ENCODE measurements at places on chromosomes 12 and 14.

DNA sequence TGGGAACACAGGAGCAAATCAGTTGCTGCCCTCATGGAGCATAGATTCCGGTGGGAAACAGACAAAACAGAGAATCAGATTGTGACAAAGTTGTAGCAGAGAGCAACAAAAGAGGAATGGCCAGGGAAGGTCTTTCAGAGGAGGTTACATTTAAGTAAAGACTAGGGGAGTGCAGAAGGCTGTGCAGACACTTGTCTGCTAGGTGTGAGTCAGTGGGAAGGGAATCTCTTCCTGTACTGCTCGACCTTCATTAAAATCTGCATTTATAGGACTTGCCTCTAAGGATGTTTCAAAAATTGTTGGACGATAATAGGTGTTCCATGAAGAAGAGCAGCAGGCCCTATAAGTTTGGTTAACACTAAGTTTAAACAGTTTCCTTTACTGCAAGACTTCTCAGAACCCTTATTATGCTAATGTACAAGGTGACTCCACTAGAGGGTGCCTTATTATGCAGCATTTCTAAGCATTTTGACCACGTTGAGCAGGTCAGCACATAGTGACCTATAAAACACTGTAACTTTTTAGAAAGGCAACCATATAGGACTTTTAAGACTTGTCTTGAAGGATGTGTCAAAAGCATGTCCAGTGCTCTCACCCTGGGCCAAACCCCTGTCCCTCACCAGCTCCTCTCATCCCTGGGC, 91.8 kb upstream of the RIC8B start:
- no peak for DNase-seq

DNA sequence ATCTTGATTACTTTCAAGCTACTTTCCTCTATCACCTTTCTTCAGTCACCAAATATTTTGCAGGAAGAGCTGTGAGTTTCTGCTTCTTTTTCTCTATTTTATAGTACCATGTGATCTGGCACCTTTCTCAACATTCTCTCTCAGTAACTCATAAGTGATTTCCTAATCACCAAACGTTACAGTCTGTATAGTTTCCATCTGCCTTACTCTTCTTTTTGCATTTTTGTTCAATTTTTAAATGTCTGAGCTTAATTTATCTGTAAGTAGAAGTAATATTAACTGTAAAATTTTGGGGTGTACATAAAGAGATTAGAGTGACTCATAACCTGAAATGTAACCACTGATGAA, 422.1 kb upstream of the SYT1 start:
- DNase-seq = no peak

DNA sequence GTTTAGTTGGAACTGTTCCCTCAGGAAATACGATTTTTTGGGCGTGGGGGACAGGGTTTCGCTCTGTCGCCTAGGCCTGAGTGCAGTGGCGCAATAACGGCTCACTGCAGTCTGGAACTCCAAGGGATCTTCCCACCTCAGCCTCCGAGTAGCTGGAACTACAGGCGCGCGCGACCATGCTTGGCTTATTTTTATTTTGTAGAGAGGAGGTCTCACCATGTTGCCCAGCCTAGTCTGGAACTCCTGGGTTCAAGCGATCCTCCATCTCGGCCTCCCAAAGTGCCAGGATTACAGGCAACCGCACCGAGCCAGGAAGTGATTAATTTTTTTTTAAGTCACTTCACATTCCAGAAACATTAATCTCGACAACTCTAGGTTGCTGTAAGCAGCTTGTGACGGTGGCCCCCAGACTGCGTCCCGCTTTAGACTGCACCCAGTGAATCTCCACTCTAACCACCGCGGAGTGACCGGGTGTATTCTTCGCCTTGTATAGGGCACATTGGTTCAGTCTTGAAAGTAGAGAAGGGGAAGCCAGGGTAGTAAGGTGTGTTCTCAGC, 830 bp upstream of the MIS18BP1 start:
- no peak for DNase-seq

DNA sequence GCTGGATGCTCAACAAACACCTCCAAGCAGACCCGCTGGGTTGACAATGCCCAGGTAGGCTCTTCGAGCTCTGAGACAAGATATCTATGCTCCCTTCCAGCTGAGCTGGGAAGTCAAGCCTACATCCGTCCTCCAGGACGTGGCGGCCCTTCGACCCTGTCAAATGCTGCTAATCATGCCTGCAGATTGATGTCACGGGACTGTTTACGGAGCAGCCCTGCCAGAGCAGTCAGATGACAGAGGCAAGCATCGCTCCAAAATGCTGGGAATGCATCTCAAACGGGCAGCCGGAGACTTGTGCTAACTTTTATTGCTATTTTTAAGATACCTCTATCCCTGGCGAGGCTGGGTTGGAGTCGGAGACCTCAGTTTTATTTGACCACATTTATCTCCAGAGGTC, 139.2 kb downstream of the NTF3 start:
- no peak for DNase-seq

DNA sequence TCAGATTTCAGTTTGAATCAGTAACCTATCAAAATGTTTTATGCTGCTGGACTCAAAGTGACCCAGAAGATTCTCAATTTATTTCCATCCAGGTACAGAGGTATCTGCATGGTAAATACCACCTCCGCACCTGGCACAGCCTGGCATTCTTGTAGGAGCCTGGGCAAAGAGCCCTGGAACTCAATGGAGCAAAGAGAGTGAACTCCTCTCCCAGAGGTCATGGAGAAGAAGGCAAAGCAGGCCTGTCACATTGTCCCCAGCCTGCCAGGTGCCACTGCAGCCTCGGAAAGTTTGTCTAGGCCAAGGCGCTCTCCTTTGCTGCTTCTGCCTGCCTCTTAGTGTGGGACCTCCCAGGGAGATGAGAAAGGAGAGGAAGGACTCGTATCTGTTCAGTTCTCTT, 319.8 kb downstream of the ZFP36L1 start:
- no peak for DNase-seq

DNA sequence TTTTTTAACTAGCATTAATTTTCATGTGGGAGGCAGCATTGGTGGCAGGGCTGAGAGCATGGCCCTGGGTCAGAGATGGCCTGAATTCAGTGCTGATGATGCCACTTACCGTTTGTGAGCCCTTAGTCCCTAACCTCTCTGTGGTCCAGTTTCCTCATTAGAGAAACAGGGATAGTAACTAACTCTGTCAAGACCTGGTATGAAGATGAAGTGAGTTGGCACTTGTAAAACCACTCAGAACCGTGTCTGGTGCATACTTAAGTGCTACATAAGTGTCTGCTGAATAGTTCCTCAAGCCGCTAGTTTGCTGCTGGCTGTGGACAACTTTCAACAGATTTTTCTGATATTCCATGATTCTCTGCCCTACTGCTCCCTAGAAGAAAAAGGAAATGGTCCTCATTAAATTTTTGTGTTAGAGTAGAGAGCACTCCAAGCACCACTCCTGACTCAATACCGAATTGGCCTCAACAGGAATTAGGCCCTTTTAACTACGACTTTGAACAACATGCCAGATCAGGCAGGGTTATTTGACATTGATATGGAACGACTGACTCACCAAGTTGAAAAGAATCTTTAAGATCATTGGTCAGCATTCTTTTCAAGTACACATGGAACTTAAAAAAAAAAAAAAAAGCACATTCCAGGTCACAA, 250.2 kb downstream of the ANO2 start:
- no peak for DNase-seq

DNA sequence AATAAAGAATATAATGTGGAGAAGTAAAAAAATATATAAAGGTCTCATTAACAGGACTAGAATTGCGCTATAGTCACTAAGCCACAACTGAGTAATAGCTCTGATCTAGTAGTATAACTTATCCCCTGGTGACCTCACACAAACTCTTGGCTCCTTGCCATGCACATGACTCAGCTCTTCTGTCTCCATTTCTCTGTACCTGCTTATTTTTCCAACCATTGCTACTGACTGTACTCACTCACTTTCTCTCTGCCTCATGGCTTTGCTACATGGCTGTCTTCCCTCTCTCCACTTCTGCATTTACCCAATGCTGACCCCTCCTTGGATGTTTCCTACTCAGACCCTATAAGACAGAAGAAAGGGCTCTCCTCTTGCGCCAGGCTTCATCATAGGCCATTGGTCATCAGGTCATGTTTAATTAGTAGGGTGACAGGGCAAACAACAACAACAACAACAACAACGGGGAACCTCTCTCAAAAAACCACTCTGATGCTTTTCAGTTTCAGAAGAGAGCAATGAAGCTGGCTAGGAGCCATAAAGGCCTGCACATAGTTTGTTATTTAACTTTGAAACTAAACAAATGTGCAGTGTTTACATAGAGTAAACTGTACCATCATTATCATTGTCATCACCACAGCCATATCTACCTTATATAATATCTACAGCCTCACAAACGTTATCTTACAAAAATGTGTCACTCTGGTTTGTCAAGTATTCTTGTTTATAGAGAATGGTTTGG, 25.6 kb upstream of the KRAS start:
- no peak for DNase-seq

- DNase-seq = no peak
Observed at GRCh38 chr14:26289891-26290486, 307.8 kb downstream of the NOVA1 start.

- DNase-seq = no peak
Observed at GRCh38 chr12:104699489-104700190, 242.9 kb downstream of the CHST11 start.

DNA sequence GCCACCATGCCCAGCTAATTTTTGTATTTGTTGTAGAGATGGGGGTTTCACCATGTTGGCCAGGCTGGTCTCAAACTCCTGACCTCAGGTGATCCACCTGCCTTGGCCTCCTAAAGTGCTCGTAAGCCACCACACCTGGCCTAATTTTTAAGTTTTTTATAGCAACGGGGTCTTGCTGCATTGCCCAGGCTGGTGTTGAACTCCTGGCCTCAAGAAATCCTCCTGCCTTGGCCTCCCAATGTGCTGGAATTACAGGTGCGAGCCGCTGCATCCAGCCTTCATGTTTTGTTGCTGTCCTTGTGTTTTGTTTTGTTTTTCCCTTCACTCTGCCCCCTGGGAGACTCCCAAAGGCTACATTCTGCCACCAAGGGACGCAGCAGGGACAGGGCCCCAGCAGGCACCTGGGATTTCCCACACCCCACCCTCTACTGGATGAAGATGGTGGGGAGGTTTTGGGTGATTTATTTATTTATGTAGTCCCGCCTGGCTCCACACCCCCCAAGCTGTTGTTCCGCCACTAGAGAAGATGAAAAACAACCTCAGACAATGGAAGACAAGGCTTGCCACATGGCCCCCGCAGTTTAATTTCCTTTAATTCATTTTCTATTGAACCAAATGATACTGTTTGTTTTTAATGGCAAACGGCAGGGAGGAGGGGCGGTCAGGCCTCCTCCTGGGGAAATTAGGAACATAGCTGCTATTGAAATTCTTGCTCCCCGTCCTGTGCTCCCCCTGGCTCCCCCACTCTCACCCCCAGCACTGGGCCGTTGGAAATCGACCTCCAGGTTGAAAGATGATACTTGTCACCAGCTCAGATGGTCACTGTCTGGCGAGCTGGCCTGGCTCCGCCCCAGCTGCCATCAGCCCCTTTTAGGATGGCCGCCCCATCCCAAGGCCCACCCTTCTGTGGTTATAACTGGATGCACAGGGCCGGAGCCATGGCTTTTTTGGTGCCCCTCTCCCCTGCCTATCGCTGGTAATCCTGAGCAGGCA, 70.3 kb downstream of the RNFT2 start:
- DNase-seq = no peak

- DNase-seq = no peak
Observed at GRCh38 chr12:114275086-114275485, 130.9 kb downstream of the TBX5 start.

DNA sequence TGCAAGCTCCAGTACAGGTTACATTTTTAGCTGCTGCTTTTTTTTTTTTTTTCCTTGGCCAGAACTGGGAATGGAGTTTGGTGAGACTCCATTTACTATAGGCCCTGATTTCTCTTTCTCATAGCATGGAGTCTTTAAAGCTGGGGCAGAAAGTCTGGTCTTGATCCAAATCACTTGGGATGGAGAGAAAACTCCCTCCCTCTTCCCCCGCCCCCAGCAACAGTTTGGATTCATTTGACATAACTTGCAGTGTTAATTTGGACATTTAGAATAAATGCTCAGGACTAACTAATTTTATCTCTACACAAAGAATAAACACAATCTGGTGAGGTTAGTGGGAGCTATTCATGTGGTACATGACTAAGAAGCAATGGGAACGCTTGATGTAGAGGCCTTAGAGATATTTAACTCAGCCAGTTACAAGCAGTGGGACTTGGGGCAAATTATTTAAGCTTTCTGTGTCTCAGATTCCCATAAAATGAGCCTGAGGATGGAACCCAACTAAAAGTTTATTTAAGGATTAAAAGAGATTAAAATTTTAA, 107.3 kb upstream of the ARHGAP5 start:
- no peak for DNase-seq

DNA sequence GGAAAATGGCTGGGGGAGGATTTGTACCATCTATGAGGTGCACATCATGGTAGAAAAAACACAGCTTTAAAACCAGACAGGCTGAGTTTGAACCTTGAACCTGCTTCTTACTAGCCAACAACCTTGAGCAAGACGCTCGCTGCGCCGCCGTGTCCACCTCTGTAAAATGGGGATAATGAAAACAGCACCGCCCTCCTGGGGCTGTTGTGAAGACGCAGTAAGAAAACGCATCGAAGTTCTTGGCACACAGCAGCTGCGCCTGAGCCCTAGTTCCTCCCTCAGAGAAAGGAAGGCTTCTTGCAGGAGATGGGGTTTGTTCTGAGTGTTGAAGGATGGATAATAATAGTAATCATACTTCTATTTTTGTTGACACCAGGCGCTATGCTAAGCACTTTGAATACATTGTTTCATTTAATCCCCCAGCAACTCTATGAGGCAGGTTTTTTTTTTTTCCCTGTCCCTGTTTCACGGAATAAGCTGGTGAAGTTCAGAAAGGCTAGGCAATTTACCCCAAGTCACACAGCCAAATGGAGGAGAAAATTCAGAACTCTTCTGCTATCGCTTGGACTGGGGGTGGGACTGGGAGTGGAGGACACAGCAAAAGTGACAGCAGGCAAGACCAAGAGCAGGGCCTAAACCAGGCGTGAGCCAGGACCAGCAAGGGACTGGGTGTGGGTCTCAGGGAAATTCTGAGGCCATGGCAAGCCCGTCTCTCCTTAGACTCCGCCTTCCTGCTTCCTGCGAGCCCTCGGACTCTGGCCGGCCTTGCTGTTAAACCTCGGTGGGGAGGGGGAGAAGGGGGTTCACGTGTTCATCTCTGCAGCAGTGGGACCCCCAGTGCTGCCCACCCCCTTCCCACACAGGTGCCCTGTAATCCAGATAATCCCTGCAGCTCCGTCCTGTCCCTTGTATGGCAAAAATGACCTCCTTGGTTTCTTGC, 97.5 kb downstream of the LRRC74A start:
- no peak for DNase-seq
